Stimulated activated CD8-positive, alpha-beta memory T cell treated with anti-CD3 and anti-CD28 coated beads, Interleukin-2, amount 100 ng/mL, for 1 hour (primary cell): ENCODE measurements at places on chromosomes 1 and 21.

DNA sequence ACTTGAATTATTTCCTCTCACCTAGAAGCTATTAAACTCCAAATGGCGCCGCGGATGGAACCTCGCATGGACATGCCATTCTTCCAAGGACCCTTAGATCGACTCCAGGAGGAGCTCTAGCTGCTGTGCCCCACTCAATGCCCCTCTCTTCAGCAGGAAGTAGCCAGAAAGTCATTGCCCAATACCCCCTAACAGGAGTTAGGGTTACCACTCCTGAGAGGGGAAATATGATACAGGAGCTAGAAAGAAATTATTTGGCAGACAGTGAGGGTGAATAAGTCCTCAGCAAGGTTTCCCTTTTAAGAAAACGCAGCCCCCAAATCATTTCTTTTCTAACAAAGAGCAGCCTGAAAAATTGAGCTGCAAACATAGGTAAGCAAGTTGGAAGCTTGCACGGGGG is 28.6 kb downstream of the TFB2M start:
- no peak for DNase-seq

DNA sequence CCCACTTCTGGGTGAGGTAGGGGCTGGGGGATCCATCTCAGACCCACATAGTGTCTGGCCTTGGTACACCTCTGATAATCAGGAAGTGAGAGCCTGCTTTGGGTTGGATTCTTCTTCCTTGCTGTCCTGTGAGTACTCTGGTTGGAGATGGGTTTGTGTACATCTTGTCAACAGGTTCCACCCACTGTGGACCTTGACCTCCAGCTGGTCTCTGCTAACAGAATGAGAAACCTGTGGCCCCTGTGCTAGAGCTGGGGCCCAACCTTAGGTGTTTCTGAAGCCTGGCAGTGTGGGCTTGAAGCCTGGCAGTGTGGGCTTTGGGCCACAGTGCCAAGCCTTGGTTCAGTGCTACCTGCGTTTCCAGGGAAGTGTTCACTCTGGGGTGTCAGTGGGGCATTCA is 2.6 kb downstream of the ZBTB48 start:
- DNase-seq, result no peak

DNA sequence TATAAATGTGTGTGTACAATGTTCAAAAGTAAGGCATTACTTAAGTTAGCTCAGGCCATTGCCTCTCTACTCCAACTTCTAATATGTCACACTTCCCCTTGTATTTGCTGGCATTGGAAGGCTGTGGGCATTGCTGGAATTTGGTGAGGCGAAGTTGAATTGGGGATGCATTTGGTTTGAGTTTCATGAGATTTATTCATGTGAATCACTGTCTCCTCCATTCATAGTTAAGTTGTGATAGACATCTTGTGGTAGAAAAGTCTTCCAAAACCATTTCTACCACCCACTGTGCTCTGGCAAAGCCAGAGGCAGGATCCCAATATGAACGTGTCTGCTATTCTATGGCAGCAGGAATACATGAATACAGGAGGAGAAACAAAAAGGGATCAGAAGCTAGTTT is 397.8 kb upstream of the USP24 start:
- no peak for DNase-seq

DNA sequence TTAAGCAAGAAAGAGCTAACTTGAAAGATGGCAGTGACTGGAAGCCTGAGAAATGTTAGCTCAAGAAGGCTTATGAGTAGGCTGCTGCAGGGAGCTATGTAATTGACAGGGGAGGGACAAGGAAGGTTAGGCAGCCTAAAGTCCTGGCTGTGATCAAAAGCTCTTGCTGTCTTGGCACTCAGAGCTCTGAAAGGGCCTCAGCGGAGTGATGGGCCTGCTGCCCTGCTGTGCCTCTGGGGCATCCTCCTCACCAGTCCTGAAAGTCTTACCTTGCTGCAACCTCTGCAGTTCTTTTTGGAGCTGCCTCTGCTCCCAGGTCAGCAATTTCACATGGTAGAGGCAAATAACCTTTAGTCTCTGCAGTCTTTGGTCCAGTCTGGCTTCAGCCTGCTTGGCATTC is 1.8 kb downstream of the CCDC190 start:
- no peak for DNase-seq

- no peak for DNase-seq
Measured at GRCh38 chr1:58805716-58806571, 22.1 kb upstream of the JUN start.
